ENCODE measurements at places on chromosomes 6 and 20.

DNA sequence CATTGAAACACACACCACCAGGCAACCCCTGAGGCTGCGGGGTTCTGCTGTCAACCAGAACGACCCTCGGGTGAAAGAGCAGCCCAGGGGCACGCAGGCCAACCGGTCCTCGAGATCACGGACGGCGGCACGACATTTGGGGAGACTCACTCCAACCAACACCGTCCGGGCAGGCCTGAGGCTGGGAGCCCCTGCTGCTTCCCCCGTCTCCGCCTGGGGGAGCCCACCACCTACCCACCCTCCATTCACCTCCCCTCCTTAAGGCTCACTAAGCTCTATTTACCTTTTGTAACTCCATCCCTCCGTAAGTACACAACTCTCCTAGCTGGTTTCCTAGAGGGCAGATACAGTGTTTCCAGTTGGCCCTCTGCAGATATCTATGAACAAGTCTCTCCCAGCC lies 971.3 kb upstream of the DEFB115 start:
- no peak for DNase-seq

DNA sequence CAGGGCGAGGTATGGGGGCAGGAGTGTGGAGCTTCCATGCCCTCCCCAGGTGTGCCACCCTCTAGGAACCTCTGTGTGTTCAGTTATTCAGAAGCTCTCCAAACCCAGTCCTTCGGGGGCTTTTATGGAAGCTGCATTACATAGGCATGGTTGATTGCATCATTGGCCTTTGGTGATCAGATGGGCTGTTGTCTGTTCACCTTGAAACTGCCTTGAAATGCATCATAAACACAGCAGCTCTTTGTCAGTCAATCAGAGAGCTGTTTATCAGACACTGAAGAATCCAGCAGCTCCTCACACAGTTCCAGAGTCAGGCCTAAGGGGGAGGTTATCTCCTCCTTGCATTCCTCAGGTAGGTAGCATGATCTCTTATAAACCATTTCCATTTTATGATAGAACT lies 62.4 kb downstream of the E2F3 start:
- no peak for DNase-seq

GRCh38 chr20:38473367-38473795 lies 738 bp downstream of the RALGAPB start:
- DNase-seq, result no peak

GRCh38 chr6:144075875-144076274 lies 19.5 kb downstream of the SF3B5 start:
- no peak for DNase-seq

GRCh38 chr20:37729909-37730308 lies 36.1 kb downstream of the CTNNBL1 start:
- DNase-seq, result no peak
